RWPE1 (cell line): ENCODE measurements at places on chromosomes 4 and X.

DNA sequence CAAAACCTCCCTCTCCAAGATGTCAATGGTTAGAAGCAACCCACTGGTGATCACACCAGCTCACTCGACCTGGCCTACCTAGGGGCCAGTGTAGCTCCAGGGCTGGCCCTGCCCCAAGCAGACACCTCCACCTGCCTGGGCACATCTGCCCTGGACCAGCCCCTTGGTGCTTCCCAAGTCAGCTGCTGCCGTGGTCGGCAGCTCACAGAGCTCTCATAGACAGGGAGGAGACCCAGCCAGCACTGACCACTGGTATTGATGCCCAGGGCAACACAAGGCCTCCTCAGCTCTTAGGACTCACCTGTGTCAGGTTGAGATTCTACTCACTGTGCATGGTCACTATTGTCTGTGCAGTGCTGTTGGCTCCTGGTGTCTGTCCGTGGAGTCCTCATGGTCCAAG lies 51.7 kb downstream of the SEPSECS start:
- DNase-seq: no peak

- no peak for DNase-seq
These were observed 295.3 kb downstream of the ARHGAP10 start for GRCh38 chr4:148027201-148027600.

DNA sequence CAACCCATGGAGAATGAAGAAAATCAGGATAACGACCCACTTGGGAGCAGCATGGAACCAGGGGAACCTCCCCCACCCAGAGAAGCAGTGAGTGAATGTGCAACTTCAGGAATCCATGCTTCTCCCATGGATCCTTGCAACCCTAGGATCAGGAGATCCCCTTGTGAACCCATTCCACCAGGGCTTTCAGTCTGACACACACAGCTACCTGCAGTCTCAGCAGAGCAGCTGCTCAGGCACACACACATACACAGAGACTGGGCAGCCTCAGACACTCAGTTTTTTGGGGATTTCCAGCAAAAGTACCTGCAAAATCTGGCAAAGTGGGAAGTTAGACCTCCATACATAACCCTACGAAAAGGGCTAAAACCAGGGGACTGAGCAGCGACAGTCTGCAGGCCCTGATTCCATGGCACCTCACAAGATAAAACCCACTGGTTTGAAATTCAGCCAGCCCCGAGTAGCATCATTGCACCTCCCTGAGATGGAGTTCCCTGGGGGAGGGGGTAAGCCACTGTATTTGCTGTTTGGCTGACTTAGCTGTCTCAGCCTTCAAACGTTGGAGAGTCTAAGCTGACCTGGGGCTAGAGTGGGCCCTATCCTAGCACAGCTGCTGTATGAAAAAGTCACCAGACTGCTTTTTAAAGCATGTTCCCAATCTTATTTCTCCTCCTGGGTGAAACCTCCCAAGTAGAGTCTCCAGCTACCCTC lies 737.5 kb upstream of the NDST4 start:
- DNase-seq: no peak

GRCh38 chr4:101329592-101329991 lies 17.7 kb downstream of the PPP3CA start:
- DNase-seq: no peak

- no peak for DNase-seq
These were observed 44.9 kb upstream of the PRSS48 start for GRCh38 chr4:151231915-151232595.

DNA sequence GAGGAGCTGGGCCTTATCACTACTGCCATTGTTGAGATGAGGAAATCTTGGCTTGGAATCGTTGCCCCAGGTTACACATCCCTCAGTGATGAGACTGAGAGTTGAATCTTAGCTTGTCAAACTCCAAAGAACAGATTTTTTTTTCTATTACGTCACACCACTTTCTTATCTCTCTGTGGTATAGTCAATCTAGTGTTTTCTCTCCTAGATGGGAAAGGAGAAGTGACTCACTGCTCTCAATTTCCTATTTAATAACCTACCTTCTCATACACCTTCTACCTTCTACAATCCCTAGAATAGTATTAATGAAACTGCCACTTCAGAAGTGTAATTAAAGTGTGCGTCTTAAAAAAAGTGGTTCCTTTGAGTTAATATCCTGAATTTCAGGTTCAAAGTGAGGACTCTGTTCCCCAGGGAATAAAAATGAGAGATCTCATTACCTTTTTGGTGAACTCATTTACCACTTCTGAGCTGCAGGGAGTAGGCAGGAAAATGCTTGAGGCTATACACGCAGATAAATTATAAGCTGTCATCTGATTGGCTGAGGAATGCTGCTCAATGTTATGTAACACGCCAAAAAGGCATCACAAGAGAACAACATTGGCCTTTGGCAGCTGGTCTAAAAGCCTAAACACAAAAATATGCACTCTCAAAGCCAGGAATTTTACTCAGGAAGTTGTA lies 59.3 kb downstream of the MAD2L1 start:
- no peak for DNase-seq

DNA sequence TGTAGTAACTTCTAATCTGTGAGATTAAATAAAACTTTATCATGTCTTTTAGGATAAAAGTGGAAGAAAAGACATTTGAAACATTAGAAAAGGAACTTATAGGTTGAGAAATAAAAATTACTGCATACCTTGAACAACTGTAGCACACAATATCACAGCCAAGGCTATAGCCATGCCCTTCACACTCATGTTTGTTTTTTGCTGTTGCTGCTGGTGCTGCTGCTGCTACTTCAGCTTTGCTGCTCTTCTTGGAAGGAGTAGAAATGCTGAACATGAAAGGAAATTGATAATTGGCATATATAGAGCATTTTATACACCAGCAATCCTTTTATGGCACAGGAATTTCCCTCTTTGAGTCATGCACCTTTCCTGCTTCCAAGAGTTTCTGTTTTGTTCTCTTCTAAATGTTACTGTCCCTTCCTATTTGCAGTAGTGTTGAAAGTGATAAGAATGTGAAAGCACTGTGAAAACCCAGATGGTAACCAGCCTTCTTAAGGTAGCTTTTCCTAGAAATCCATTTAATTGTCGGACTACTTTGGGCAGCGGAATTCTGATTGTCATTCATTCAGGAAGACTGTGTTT lies at the start of gene CXCL11:
CXCL11 (minus strand) TSS at position 272 of the 582 bp plus-strand sequence; CDS start at position 189, 83 bp downstream.
- DNase-seq: no peak

DNA sequence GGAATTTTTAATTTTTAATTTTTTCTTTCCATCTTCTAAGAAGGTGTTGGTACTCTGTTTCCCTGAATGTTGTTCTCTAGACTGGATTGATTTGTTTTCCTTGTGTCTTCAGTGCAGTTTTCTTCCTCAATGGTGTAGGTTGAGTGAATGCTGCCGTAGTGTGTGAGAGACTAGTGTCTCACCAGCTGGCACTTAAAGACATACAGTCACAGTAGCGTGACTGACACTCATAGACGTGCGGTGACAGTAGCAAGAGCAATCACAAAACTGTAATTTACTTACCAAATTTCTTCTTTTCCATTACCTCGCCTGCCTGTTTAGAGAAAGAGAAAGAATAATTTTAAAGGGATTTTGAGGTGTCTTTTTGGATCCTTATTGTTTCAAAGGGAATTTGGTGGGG lies 21.4 kb upstream of the PGM2 start:
- DNase-seq: no peak

GRCh38 chr4:102430461-102430910 lies 70.7 kb upstream of the NFKB1 start:
- no peak for DNase-seq

DNA sequence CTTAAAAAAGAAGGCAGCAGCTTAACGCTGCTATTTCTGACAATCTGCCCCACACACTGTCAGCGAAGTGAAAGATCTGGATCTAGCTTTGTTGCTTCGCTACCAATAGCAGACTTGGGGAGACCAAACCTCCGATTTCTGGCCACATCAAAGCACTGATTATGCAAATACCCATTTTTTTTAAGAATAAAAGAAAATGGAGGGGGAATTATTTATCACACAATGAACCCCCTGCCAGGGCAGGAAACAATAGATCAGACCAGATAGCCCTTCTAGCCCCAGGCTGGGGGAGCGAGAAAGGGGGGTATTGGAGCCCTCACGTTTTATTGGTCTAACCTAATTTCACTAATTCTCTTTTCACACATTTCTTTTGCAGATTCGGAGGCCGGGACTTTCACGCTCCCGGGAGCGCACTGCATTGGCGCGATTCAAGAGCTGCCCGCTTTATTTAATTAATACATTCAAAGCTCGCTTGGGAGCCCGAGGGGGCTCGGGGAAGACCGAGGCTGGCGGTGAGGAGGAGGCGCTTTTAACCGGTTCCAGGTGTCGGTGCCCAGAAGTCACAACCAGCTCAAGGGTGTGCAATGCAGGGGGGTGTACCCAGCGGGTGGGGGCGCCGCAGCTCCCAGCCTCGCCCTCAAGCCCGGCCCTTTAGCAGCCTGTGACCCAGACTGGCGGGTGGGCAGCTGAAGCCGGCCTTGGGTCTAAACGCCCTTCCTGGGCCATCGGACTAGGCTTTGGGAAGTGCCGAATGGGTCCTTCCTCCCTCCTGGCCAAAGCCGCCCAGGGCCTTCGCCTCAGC lies 5.5 kb downstream of the NEUROG2 start:
- no peak for DNase-seq

DNA sequence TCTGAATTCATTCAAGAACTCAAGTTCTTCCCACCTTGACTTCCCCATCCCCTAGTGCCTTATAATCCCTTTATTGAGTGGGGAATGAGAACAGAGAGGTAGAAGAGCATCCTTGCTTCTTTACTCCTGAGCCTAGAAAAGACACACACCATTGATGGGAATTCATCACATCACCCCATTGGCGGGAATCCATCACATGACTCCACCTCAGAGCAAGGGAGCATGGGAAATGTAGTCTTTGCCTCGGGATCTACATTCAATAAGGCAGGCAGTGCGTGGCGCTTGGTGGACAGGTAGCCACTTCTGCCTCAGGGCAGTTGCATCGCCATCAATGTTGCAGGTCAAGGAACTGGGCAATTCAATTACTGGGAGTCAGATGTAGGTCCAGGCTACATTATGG lies 50.7 kb downstream of the MXRA5 start:
- peak; percentile 37 for DNase-seq

GRCh38 chrX:39582976-39583375 lies 514.8 kb downstream of the BCOR start:
- no peak for DNase-seq

- DNase-seq: peak; percentile 41
These were observed 501 bp downstream of the ZNF518B start for GRCh38 chr4:10456595-10457254.
